NCI-H748 treated with DMSO at 0.1 percent for 48 hours (cell line): ENCODE measurements at places on chromosomes 7 and 10.
A peak's percentile ranks its signal among the peaks of the same experiment; 100 is the strongest.

GRCh38 chr10:48343921-48344598 lies 37.6 kb downstream of the MAPK8 start:
- DNase-seq, result no peak

- peak; percentile 1 for DNase-seq
These were observed 757 bp upstream of the GRID1 start for GRCh38 chr10:86367152-86367951.

DNA sequence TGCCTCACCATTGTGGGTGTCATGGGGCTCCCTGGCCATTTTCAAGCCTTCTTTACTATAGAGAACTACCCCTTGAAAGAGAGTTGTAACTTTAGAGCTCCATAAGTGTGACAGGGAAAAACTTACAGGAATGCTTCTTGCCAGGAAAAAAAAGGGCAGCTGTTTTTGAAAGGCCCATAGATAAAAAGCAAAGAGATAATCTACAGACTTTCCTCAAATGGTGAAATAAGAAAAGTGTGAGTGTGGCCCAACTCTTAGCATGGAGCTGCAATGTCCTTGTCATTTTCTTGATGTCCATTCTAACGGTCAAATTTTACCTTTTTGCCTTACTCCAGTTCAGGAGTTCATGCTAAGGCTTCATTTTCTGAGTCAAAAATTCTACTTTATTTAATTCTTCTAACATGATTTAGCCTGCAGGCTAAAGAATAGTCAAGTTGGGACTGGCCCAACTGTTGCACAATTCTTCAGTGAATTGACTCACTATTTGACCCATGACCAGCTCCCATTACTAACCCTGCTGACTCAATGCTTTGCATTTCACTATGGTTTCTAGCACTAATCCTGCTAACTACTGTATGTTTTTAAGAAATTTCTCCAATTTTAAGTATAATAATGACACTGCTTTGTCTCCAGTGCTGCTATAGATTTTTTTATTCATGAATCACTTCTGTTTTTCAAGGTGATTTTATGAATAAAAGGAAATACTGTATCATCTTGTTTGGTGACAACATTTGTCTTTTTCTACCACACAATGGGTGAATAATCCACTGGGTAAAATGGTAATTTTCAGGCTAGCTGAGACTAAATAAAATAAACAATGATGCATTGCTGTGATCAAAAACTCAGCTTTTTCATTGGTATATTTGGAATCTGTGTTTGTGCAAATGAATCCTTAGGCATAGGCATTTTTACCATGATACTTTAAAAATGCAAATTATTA lies 41.4 kb upstream of the SGCE start:
- DNase-seq, result no peak

- no peak for DNase-seq
These were observed 105.5 kb upstream of the MKLN1 start for GRCh38 chr7:131222171-131222570.

- DNase-seq, result no peak
These were observed 22.2 kb downstream of the CADPS2 start for GRCh38 chr7:122864016-122864415.

DNA sequence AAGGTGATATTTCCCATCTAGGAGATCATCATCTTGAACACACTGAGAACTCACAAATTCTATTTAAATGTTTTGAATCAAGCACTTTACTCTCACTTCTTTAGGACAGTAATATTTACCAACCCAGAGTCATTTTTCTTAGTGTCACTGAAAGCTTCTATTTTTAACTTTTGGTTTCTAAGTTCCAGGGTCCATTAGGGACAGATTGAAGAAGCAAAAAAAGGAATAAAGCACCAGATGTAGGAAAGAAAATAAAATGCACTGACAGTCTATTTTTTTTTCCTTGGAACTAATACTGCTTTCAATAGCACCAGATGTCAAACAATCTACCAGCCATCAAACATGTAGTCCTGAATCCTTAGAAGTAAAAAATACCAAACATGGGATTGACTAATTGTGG lies 526.7 kb upstream of the LRRN3 start:
- no peak for DNase-seq

DNA sequence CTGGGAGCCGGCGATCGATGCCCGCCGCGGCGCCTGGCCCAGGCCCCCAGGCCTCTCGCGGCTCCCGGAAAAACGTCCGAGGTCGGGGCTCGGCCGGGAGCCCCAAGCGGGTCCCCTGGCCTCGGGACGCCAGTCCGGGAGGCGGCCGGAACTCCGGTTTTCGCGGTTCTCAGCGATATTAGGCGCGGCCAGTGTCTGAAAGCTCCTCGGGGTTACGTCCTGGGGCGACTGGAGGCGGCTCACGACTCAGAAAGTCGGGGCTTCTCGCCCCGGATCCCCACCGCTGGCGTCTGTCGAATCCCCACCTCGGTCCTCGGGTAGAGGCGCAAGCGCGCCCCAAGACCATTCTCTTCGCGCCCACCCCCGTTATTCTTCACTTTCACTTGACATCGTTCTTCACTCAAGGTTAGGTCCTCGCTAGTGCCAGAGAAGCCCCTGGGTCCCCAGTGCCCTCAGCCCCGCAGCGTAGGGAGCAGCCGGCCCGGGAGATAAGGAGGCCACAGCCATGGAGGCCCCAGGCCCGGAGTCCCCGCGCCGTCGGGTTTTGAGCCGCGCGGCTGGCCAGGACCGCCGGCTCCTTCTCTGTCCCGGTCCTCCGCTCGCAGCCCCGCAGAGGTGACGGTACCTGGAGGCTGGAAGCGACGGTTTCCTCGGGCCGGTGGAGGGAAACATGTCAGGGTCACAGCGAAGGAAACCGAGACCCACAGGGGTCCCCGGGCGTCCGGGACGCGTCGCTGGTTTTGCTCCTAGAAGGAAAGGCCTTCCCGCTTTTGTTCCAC lies 35.2 kb upstream of the EBLN1 start:
- DNase-seq, result no peak

- DNase-seq, result no peak
These were observed 84.1 kb upstream of the GJD4 start for GRCh38 chr10:35520996-35521395.

- DNase-seq, result no peak
These were observed 198.5 kb downstream of the CACNA2D1 start for GRCh38 chr7:82244947-82245517.

- no peak for DNase-seq
These were observed 452 bp upstream of the TMEM140 start for GRCh38 chr7:135147341-135147898.

DNA sequence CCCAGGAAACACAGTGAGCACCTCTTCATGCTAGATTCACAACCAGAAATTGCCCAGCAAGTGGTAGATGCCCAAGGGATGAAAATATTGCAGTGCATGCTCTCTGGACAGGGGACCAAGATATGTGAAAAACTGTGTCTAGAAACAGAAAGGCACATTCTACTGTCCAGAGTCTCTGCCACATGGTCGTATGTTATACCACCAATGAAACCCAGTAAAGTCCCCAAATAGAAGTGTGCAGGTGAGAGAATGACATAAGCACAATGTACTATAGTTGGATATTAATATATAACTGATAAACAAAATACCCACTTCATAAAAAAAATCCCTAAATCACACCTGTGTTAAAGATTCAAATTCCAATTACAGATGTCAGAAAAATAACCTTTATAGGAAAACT lies 43.8 kb downstream of the RASGEF1A start:
- DNase-seq, result no peak

DNA sequence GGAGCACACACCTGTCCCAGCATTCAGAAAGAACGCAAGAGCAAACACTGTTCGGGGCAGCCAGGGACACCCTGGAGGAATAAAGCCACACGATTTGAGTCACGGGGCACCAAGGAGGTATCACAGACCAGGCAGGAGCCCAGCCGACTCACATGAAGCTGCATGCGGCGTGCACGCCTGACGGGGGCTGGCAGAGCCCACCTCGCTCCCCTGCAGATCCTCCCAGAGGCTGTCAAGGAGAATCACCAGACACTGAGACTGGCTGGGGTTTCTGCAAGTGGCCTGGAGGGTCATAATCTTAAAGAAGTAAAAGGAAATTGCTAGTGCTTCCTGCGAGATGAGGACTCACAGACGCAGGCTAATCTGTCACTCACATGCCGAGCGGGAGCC lies 61.6 kb downstream of the TCERG1L start:
- no peak for DNase-seq

DNA sequence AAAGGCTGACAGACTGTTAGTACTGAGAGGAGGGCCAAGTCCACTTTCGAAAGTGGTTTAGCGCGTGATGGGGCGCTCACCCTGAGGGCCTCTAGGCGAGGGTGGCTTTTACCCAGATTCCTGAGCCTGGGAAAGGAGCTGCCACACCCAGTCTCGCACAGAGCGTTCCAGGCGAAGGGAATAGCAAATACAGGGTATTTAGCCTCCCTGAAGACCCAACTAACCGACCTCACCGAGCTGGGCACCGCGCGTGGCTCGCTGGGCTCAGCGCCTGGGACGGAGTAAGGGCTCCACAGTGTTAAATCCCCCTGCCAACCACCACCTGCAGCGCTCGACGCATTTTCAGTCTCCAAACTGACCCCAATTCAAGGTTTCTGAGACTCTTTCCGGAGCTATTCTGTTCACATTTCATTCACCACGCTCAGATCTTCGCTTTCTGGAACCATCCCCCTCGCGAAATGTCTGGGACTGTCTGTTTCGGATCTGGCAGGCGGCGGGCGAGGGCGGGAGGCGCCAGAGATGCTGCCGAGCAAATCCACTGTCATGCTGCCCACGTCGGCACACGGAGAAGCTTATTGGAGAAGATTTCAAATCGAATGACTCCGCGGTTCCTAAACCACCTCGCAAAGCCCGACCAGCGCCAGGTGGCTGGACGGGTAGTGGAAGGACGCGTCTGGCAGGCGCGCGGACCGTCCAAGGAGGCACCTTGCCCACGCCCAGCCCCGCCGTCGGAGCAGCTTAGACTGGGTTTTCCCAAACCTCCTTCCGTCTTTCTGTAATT lies 1.4 kb upstream of the OSBPL3 start:
- DNase-seq, result peak; percentile 49

DNA sequence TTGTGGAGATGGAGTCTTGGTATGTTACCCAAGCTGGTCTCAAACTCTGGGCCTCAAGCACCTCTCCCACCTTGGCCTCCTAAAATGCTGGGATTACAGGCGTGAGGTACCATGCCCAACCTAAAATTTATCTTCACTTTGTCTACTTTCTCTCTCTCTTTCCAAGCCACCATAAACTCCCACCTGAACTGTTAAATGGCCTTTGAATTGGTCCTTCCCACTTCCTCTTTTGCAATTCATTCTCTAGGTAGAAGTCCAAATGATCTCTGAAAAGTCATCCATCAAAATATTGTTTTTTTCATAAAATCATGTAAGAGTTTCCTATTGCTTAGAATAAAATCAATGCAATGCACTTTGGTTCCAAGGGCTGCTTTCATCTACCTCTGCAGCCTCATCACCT lies 90.1 kb upstream of the CELF2 start:
- no peak for DNase-seq

DNA sequence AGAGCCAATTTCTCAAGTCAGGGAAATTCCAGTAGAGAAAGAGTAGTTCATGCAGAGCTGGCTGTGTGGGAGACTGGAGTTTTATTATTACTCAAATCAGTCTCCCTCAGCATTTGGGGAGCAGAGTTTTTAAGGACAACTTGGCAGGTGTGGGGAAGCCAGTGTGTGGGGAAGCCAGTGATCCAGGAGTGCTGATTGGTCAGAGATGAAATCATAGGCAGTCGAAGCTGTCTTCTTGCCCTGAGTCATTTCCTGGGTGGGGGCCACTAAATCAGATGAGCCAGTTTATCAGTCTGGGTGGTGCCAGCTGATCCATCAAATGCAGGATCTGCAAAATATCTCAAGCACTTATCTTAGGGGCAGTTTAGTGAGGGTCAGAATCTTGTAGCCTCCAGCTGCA lies 194.6 kb upstream of the NRG3 start:
- no peak for DNase-seq

- no peak for DNase-seq
These were observed 125.8 kb downstream of the DOCK4 start for GRCh38 chr7:112080441-112080840.

DNA sequence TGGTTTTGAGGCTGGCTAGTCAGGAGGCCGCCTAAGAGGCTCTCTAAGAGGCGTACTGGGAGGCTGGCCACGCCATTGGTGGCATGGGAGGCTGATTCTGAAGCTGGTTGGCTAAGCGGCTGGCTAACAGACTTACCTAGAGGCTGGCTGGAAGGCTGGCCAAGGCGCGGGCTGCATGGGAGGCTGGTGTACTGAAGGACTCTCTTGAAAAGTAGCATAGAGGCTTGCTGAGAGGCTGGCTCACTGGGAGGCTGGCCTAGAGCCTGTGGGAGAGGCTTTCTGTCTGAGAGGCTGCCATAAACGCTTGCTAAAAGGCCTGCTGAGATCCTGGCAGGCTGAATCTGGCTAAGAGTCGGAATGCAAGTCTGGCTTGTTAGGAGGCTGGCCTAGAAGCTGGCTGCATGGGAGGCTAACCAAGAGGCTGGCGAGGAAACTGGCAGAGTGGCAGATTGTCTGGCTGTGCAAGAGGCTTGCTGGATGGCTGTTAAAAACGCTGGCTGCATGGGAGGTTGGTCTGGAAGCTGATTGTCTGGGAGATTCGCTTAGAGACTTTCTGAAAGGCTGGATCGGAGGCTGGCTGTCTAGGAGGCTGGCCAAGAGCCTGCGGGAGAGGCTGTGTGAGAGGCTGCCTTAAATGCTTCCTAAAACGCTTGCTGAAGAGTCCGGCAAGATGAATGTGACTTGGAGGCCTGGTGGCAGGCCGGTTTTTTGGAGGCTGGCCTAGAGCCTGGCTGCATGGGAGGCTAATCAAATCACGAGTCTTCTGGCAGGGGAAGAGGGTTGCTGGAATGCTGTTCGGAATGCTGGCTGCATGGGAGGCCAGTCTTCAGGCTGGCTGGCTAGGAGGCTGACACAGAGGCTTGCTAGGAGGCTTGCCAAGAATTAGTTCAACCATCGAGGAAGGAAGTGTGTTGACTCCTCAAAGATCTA lies 134.2 kb downstream of the OR13A1 start:
- no peak for DNase-seq

- no peak for DNase-seq
These were observed 995 bp upstream of the INPP5F start for GRCh38 chr10:119724593-119725516.

DNA sequence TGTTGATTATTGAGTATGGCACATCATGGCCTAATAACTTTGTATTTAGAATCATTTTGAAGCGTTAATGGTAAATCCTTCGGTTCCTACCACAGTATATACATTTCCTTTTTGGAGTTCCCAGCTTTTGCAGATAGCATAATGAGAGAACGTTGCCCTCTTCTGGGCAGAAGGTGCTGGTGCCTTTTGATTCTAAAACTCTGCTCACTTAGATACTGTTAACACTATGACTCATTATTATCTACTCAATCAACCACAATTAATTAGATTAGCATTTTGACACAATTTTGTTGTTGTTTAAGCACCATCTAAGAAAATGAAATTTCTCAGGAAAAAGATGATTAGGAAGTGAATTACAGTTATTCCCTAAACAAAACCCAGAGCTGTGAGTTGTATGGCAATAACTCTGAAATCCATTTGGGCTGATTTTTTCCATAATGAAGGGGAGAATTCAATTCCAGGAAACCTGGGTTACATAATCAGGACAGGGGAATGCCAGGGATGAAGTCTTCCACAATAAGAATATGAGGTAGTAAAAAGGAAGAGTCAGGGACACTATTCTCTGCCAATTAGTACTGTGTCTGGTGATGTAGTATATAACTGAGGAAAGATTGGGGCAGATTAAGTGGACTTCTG lies 11.5 kb upstream of the DLD start:
- peak; percentile 43 for DNase-seq
